ENCODE measurements at places on chromosomes 12 and 14.

- DNase-seq, result no peak
Measured at GRCh38 chr14:69955855-69956845, 76.9 kb downstream of the SMOC1 start.

GRCh38 chr12:66724616-66725015 is 45.7 kb upstream of the GRIP1 start:
- DNase-seq, result no peak

DNA sequence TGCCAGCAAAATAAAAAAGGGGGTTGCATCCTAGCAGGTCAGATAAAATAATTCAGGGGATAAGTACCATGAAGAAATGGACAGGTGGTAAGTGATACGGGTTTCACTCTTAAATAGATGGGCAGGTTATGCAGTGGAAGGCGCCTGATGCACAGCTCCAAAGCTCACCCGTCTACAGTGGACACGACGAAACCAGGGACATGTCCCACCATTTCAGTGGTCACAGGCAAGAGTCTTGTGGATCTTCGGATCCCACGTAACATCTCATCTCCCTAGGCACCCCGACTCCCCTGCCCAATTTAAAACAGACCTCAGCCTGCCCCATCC is 60.5 kb downstream of the DDX51 start:
- DNase-seq, result no peak

- no peak for DNase-seq
Measured at GRCh38 chr14:31122098-31122611, 85.4 kb downstream of the HECTD1 start.

GRCh38 chr12:53944209-53944608 is 5.6 kb downstream of the HOXC13 start:
- no peak for DNase-seq

- peak; percentile 70 for DNase-seq
Measured at GRCh38 chr12:110600254-110600653, 13.7 kb upstream of the TCTN1 start.

DNA sequence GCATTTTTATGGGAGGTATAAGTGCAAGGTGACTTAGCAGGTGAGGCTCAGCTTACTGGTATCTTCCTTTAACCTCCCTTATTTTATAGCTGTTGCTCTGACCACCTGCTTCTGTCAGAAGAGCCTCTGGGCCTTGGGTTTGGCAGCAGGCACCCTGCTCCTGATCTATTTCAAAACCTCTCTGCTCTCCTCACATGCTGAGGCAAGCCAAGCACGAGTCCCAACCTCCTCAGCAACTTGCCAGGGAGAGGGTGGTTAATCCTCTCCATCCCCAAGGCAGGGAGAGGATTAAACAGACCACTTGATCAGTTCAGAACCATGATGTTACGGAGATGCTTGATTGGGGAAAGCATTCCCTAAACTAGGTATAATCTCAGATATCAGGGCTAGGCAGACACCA is 5.4 kb downstream of the PLEKHH1 start:
- no peak for DNase-seq

DNA sequence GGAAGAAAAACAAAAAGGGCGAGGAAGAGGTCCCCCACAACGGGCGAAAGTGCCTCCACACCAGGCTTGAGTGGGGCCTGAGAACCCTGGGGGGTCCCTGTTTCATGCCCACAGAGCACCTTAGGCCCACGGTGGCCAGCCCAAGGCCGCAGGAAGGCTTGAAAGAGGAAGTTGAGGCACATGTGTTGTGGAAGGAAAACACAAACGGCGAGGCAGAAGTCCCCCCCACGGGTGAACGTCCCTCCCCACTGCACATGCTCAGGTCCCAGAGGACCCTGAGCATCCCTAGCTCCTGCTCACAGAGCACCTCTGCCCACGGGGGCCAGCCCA is 371.5 kb downstream of the ALG10 start:
- no peak for DNase-seq

GRCh38 chr12:22415342-22416309 is 81.1 kb upstream of the ST8SIA1 start:
- DNase-seq, result no peak

- no peak for DNase-seq
Measured at GRCh38 chr12:29223956-29224543, 75.0 kb downstream of the FAR2 start.

- peak; percentile 99 for DNase-seq
Measured at GRCh38 chr12:47207340-47207717, 127.6 kb upstream of the AMIGO2 start.

DNA sequence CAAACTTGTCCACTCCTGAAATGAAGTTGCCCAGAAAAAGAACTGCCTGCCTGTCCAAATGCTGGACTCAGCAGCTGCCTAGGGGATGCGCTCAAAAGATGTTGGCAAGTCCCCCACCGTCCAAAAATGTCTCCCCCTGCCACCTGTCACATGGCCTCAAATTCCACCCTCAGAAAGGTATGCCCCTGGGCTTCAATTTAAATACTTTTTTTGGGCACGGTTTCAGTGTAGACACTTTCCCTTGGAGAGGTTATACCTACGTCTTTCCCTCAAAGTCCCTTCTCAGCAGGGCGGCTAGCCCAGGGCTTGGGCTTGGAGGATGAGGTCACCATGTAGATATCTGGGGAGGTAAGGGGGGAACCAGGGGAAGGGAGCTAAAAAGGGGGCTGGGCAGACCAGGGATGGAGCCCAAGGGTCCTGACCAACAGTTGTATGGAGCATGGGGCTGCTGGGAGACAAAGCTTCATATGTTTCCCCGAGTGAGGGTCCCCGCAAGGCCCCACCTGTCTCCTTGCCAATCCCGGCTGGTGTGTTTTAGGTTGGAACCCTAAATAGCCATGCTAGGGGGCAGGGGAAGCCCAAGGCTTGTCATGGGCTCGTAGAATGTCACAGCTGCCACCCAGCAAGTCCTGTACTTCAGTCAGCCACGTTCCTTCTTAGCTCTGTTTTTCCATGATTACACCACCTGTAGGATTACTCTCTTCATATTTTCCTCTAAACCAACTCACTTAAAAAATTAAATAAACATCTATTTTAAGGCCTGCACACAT is 131.2 kb upstream of the TBX3 start:
- DNase-seq, result no peak

- DNase-seq, result no peak
Measured at GRCh38 chr14:76967788-76968187, 60.7 kb downstream of the IRF2BPL start.

DNA sequence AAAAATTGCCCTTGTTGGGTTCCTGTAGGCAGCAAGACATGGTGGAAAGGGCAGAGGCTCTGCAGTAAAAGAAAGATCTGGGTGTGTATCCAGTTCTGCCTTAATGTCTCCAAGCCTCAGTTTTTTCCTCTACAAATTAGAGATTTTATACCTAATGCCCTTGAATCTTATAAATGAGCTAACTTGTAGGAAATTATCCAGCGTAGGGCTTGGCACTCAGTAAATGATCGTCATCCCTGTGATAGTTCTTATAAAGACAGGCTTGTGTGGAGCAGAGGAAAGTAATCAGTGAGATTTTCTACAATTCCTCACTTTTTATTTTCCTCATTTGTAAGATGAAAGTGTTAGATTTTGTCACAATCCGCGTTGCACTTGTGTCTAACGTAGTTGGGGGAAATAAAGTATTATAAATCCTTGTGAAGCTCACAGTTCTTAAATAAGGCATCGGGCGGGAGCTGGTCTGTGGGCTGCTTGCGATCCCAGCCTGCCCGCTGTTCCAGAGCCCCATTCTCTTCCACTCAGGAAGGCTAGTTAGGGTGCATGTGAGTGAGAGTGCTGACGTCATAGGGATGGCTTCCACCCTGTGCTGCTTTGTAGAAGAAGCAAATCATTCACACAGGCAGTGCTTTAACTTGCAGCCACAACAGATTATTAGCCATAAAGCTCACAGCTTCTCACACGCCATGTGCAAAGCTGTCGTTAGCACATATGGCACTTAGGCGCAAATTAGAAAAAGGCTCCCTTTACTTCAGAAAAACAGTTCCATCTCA is 87.6 kb downstream of the EML1 start:
- no peak for DNase-seq

DNA sequence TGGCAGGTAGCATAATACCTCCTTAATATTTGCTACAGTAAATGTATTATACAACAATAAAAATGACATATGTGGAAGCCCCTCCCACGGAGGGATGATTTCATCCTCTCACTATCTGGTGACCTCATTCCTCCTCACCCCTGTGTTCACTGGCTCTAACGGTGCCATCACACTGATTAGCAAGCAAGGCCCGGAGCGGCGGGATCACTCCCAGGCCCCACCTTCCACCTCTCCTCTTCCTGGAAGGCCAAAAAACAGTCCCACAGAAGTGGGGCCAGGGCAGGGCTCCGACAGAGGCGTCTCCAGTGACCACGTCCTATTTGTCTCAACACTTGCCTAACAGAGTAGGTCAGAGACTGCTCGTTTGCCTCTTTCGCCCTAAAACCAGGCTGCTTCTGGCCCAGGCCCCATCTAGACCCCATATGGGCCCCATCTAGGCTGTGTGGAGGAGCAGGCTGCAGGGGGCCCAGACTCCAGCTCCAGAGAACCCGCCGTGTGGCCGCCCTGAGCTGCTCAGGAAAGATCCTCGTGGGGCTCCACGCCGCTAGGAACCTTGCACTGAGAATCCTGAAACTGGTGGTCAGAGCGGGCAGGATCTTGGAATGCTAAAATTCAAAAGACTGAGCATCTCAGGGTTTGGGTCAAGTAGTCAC is 3.7 kb downstream of the SELPLG start:
- peak; percentile 72 for DNase-seq

DNA sequence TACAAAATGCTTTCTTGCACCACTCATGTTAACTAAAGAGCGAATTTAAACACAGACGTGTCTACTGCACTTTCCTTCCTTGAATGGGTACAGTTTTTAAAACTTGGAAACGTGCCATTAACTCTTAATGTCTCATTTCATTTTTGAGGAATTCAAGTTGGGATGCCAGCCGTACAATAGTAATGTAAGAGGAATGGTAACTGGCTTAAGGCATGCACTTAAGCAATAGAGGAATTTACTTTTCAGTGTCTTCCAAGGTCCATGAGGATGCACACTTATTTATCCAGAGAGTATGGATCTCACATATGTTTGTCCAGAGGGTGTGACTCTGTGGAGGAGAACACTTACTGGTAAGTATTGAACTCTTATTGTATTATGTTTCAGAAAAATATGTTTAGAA is 52.9 kb downstream of the PPP4R4 start:
- no peak for DNase-seq

GRCh38 chr12:54207539-54208294 is 18.9 kb upstream of the SMUG1 start:
- DNase-seq, result peak; percentile 80

DNA sequence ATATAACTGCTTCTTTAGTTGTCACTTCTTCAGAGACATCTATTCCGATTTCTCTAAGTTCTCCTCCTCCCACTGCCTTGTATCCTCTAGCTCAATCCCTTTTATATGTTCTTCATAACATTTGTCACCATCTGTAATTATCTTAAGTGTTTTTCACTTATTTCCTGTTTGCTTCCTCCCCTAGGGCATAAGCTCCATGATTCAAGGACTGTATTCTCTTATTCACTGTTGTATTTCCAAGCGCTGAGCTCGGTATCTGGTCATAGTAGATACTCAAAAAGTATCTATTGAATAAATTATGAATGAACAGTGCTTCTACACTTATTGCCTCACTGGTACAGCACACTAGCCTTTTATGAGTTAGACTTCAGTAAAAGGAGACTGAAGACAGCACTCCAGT is 109.0 kb upstream of the TMPO start:
- no peak for DNase-seq

- no peak for DNase-seq
Measured at GRCh38 chr12:43988838-43989560, 153.1 kb downstream of the TMEM117 start.

- no peak for DNase-seq
Measured at GRCh38 chr12:103139876-103140275, 182.4 kb downstream of the ASCL1 start.

DNA sequence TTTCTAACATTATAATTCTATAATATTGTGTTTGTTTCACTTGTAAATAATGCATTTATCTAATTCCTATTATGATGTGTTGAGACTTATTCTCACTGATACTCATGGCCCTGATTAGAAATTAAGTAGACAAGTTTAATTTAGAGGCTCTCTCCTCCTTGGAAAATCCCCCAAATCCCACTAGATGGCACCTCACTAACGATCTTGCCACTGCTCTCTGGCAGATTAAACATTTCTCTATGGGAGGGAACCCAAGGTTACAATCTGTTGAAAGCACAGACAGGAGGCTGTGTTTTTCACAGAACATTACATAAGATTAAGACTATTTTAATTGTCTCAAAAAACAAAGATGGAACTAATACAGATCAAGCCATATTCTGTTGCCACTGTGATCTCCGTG is 318.7 kb downstream of the LRFN5 start:
- no peak for DNase-seq

DNA sequence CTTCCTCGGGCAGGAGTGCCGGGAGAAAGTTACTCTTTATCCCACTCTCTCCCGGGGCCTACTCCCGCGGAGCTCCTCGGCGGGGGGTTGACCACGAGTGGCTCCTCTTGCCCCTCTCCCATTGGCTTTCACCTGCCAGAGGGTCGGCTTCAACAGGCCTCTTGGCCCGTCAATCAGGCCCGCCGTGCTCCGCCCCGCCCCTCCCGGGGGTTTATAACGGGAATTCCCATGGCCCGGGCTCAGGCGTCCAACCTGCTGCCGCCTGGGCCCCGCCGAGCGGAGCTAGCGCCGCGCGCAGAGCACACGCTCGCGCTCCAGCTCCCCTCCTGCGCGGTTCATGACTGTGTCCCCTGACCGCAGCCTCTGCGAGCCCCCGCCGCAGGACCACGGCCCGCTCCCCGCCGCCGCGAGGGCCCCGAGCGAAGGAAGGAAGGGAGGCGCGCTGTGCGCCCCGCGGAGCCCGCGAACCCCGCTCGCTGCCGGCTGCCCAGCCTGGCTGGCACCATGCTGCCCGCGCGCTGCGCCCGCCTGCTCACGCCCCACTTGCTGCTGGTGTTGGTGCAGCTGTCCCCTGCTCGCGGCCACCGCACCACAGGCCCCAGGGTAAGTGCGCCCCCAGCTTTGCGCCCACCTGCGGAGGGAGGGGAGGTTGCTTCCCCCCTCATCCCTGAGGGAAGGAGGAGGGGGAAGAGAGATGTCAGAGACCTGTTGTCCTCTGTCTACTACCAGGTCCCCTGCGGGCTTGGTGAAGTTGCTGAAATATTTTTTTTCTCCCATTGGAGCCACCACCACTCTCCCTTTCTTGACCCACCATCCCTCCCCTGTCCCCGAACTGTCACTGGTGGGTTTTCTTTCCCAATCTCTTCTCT is at the start of gene SMOC1:
SMOC1 (plus strand) TSS at position 242 of the 869 bp plus-strand sequence; CDS start at position 505, 263 bp downstream.
- DNase-seq, result no peak

GRCh38 chr14:79528828-79529416 is 682.4 kb downstream of the DIO2 start:
- no peak for DNase-seq

DNA sequence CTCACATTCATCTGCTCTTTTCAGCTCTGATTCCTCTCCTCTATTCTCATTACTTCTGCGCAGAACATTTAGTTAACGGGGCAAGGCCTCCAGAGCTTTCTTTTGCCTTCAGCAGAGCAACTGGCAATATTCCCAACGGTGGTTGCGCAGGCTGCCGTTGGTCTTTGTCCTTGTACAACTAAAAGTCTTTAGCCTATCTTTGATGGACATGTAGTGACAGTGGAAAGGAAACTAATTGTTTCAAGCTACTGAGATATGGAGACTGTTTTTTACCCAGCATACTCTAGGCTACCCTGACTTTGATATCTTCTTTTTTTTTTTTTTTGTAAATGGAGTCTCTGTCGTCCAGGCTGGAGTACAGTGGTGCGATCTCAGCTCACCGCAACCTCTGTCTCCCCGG is 12.6 kb downstream of the R3HDM2 start:
- DNase-seq, result no peak

GRCh38 chr12:72388322-72388721 is 116.2 kb downstream of the TRHDE start:
- DNase-seq, result no peak
